HAP-1 (cell line): ENCODE measurements at places on chromosomes 2 and 18.

DNA sequence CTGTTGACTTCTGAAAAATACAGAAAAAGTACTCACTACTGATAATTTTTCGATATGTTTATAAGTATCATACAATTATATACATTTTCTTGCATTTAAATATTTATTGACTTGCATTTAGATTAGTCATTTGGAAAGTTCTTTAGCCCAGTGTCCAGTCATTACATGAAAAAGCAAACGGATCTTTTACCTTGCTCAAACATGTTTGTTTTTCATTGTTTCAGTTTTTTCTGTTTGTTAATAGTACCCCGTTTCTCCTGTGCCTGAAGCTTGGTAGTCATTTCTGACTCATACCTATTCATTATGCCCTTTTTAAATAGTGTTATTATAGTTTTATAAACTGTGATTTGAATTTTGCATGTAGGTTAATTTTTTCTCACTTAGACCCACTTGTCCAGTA lies 28.1 kb downstream of the CEP192 start:
- DNase-seq: no peak

- DNase-seq: peak; percentile 32
Measured at GRCh38 chr2:79511320-79511951, 1.4 kb upstream of the CTNNA2 start.

GRCh38 chr2:178514664-178515063 lies 34.4 kb downstream of the PLEKHA3 start:
- no peak for DNase-seq

DNA sequence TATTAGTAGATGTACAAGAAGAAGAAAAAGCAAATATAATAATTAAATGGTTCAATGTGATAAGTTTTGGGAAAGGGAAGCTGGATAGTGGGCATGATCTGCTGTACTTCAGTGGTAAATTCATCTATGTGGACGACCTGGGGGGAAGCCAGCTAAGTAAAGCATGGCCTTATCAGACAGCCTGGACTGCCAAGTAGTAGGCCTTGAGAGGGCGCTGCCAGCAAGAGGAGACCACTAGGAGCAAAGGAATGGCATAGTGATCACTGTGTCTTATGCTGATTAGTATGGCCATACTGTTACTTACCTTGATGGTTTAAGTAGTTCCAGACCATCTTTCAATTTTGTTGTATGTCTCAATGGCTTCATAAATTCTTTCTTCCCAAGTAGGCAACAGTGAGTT lies 287.6 kb downstream of the SETBP1 start:
- DNase-seq: no peak

GRCh38 chr2:31476511-31477180 lies 62.1 kb upstream of the XDH start:
- no peak for DNase-seq
